Fibroblast of skin of scalp (primary cell): ENCODE measurements at places on chromosomes 7 and 10.

DNA sequence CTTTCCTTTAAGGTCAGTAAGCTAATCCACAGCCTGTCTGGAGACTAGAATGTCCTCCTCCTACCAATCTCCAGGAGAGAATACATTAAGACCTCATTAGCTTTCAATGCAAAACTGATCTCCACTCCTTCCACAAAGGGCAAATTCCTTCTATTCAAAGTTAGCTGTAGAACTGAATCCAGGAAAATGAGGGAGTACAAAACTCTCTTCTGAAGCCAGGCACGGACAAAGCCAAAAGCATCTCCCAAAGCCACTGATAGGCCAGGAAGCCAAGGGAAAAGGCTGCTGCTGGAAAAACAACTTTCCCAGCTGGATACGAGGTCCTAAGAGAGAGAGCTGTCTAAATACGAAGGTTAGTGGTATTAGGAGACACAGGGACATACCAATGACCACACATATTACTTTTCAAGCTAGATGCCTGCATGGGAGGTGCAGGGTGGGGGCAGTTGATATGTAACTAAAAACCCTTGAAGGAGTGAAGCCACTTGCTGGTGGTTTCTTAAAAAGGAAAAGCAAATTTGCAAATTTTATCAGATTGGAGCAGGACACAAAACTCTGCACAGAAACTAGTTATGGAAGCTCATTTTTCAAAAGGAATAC is 43.6 kb downstream of the MKX start:
- DNase-seq = no peak

DNA sequence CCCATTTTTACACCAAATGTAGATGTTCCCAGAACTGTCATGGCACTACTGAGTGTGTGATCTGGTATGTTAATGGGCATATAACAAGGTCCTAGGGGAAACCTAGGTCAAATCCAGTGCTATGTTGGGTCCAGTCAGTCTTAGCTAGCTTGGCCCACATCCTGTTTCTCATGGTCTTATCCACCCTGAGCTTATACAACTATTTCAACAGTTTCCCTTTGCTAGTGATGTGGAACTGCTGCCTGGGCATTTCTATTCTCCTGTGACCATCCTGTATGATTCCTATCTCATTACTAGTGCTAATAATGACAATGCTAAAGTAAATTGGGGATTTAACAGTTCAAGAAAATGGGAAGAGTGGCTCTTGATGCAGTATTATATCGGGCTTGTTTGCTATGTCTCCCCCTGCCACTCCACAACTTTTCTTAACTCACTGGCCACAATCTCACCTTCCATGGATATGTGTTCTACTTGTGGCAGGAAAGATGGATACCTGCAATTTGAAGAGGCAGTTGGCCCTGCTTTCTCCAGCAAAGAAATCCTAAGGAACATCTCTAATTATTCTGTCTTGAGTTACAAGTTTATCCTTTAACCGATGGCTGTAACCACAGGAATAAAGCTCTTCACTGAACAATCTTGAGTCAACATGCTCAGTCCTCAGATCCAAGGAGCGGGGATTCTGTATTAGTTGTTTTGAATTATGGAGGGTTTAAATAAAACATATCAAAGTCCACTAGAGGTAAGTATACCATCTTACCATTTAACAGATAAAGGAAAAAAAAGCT is 707.8 kb downstream of the XPNPEP1 start:
- no peak for DNase-seq

- DNase-seq = no peak
Observed at GRCh38 chr10:88978463-88978862, 12.1 kb upstream of the FAS start.

GRCh38 chr7:25821225-25821624 is 330.8 kb upstream of the NFE2L3 start:
- no peak for DNase-seq

DNA sequence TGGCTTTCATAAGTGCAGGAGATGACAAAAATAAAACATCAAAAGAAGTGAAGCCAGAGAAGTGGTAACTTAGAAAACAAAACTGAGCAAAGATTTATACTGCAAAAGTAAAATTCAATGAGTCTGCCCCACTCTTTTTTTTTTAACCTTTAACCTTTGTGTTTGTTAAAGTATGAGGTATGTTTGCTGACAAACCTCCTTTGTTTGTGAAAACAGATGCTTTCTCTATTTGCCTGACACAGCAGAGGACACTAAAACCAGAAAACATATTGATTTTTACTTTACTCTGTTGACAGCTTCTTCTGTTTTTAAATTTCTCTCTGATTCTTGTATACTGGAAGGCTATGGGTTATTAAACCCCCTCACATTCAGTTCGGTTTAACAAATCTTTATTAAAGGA is 57.6 kb downstream of the SGMS1 start:
- DNase-seq = no peak

DNA sequence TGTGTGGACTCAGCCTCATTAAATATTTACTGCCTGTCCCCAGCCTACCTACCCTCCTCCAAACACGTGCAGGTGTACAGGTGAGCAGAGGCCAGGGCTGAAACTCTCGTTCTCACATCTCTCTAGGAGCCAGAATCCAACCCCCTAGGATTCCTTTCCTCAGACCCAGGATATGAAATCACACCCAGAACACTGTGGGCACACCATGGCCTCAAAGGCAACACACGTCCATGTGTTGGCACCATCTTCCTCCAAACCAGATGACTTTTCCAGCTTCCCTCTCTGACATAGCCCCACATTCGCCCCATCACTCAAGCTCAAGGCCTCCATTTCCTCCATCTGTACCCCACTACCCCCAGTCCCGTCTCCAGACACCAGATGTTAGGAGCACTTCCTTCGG is 51.8 kb upstream of the DUSP5 start:
- no peak for DNase-seq

- no peak for DNase-seq
Observed at GRCh38 chr10:96345222-96345621, 13.6 kb downstream of the OPALIN start.

DNA sequence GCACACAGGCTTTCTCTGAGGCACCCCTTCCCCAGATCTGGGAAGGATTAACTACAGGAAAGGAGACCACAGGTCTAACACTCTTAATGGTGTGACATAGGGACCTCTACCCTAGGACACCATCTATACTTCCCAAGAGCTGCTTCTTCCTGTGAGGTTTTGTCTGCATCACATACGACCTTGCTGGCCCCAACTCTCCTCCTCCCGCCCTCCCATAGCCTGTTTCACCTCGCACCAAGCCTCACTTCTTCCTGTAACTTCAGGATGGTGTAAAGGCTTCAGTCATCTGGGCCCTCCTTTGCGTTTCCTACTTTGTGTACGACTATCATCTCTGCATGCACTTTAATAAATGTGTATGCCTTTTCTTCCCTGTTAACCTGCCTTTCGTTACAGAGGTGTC is 274.3 kb downstream of the KLF6 start:
- no peak for DNase-seq

GRCh38 chr7:28806841-28807240 is 151.3 kb downstream of the TRIL start:
- peak; percentile 68 for DNase-seq

DNA sequence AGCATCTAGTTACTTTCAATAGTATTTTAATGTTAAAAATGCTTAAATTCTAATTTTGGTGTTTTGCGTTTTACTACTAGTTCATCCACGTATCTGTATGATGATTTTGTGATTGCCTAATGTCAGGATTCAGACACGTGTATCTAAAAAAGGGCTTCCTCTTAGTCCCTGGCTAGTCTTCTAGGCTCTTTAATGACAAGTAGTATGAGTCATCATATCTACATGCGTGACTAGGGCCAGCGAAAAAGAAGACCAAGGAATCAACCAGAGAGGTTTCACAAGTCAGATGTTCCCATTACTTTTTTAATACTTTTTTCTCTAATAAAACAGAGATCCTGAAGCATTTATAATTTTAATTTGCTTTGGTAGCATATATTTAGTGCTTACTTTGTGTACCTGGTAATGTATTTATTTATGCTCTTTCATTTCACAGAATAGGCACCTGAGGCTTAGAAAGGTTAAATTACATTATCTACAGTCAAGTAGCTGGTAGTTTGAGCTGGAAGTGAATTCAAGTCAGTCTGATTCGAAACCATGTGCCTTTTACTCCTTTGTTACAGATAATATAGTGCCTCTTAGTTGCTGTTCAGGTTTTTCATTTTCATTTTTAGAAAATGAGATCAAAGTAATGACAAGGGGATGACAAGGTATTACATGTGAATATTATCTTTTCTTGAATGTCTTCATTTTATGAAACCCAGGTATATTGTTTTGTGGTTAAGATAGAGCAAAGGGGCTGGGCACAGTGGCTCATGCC is 140.3 kb downstream of the FOXP2 start:
- peak; percentile 41 for DNase-seq
